ENCODE measurements at places on chromosomes 1 and 21. TPM values are rescaled to one million over a fixed set of nuclear protein-coding genes. Genes with fewer than 3 reads are reported as not detected.

- no peak for DNase-seq
Observed at GRCh38 chr1:170881268-170882265, 53.8 kb upstream of the MROH9 start.

- no peak for DNase-seq
Observed at GRCh38 chr1:56925193-56925592, 40.6 kb downstream of the C8B start.

DNA sequence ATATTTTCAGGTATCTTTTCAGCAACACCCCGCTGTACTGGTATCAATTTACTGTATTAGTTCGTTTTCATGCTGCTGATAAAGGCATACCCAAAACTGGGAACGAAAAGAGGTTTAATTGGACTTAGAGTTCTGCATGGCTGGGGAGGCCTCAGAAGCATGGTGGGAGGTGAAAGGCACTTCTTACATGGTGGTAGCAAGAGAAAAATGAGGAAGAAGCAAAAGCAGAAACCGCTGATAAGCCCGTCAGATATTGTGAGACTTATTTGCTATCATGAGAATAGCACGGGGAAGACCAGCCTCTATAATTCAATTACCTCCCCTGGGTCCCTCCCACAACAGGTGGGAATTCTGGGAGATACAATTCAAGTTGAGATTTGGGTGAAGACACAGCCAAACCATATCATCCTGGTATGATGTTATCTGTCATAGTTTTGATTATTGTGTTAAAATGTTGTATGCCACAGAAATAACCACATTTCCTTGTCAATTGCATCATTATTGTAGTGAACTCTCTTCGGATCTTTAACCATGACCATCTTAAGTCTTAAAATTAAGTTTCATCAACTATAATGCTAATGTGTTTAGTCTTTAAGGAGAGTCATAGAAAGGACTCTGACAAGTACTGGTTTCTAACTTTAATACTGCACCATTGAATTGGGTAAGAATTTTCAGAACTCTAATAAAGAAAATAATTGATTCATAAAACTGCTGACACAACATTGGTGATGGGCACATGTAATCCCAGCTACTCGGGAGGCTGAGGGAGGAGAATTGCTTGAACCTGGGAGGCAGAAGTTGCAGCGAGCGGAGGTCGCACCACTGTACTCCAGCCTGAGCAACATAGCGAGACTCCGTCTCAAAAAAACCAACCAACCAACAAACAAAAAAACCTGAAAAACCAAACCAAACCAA lies 58.2 kb downstream of the TBX19 start:
- no peak for DNase-seq

DNA sequence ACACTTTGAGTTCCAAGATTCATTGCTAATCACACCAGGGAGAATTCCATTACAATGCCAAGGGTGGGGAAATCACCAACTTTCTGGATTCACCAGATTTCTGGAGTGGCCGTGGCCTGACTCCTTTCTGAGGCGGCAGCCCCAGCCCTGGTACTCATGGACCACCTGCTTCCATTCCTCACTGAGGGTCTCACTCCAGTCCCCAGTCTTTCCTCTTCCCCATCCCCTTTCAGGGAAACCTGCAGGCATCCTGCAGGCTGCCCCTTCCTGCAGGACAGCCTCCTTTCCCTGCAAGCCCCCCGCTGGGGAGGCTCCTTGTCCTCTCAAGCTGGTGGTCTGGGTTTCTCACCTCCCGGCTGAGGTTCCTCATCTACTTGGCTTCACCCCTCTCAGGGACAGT lies 12.7 kb upstream of the CDK18 start:
- no peak for DNase-seq

- no peak for DNase-seq
Observed at GRCh38 chr1:243267914-243268653, 12.2 kb downstream of the SDCCAG8 start.

GRCh38 chr1:158087320-158087927 lies 93.3 kb upstream of the CD1D start:
- DNase-seq: no peak

GRCh38 chr1:2108213-2108876 lies 58.1 kb downstream of the PRKCZ start:
- no peak for DNase-seq

DNA sequence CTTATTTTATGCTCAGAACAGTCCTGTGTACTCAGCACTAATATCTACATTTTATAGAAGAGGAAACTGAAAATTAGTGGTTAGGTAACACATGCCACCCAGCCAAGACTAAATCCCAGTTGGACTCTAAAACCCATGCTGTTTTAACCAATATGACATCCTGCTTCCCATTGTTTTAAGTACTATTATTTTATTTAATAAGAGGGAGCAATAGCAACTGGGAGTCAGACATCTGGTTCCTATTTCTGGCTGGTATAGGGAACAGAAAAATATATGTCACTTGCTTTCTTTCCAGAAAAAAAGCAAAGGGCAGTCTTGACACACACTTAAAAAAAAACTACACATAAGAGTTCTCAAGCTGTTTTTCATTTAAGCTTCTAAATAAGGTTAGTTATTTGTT lies 11.9 kb downstream of the KLHL12 start:
- no peak for DNase-seq

DNA sequence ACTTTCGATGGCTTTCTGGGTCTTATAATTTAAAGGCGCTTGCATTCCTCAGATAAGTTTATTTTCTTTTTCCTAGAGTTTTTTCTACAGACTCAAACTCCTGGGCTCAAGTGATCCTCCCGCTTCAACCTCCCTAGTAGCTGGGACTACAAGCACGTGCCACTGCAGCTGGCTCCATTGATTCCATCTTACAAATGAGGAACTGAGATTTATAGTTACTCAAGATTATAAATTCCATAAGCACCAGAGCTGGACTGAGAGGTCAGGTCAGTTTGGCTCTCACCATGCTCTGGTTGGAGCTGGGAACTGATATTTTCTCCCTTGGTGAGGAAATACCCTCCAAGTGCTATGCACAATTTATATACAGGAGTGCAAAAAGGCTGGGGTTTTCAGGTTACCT lies 13.4 kb upstream of the PRPF38B start:
- no peak for DNase-seq

- DNase-seq: no peak
Observed at GRCh38 chr1:197920067-197920396, 2.9 kb downstream of the LHX9 start.

PDE9A gene
- total RNA-seq: 5.6 TPM

NCAM2 gene
- total RNA-seq: 7.0 TPM

IL19 gene
- not detected for total RNA-seq

SH2D5 gene
- total RNA-seq: 0.14 TPM

KPRP gene
- total RNA-seq: not detected

FCRL2 gene
- 0.19 TPM for total RNA-seq

HSF2BP gene
- 0.46 TPM for total RNA-seq

COL6A1 gene
- total RNA-seq: 606 TPM

CLIC6 gene
- total RNA-seq: 5.0 TPM
